GDM1 (cell line): ENCODE measurements at places on chromosomes 5 and 9.

DNA sequence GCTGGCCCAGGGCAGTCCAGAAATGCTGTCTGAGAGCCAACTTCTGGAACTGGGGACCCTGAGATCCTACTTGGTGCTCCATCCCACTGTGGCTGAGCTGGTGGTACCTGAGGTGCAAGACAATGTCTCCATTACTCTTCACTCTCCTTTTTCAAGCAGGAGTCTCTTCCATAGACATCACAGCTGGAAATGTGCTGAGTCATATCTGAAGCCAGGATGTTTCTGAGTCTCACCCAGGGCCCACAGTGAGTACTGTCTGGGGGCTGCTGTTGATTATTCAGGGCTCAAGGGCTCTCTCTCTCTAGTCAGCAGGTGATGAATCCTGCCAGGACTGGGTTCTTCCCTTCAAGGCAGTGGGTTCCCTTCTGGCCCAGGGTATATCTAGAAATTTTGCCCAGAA lies 145.2 kb upstream of the TAS2R1 start:
- no peak for DNase-seq

DNA sequence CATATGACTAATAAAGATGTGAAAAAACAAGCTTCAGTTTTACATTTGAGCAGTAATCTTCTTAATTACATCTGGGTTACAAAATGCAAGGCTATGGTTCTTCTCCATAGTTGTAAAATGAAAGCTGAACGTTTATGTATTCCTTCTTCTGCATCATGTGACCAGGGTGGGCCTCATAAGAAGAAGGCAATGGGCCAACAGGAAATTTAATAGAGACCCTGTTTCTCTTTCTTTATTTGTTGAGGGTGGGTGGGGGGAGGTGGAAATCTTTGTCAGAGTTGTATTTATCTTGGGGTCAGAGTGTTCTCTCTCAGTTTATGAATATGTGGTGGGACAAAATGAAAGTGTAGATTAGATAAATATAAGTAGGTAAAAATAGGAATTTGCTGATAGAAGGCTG lies 418.8 kb downstream of the TLE4 start:
- no peak for DNase-seq

- no peak for DNase-seq
Observed at GRCh38 chr5:149056616-149057165, 6.2 kb downstream of the SH3TC2 start.

DNA sequence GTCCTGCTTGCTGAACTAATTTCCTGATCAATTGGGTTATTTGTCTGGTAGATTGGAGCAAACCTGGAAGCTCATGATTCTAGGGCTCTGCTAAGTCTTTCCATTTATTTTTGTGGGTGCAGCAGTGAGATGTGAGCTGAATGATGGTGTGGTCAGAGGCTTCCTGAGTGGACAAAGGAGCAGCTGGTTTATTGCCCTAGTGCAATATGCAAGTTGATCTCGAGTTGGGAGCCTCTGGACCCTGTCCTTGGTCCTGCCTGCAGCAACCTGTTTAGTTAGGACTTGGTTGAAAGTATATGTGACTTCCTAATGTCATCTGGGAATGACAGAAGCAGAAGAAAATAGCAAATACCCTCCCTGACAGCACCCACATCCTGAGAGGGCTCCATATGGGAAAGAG lies 4.2 kb upstream of the UNC5A start:
- DNase-seq: no peak

GRCh38 chr9:121253821-121254501 lies 14.0 kb upstream of the GSN start:
- DNase-seq: peak; percentile 31

DNA sequence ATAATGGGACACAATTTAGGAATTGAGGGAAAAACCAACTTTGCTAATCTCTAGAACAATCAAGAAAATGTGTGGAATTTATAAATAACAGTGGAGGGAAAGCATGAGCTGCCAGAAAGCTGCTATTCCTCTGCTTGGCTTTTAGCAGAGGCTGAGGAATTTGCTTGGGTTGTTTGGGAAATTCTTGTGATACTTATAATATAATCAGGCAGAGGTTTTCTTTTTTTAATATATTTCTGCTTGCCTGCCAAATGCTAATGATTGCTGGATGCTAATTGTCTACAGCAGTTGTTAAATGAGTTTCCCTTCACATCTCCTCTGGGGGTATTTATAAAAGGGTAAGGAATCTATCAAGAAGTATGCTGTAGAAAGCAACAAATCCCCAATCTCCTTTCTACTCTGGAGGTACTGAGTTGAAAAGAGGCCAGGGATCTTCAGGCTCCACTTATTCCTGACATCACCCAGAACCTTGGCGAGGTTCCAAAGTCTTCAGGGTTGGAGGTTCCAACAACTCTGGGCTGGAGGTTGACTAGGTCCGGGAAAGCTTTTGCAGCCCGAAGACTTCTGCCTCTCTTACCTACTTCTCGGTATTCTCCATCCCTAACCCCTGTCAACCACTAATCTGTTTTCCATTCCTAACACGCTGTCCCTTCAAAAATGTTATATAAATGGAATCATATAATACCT lies 60.4 kb upstream of the TMED7 start:
- no peak for DNase-seq

- no peak for DNase-seq
Observed at GRCh38 chr5:94791829-94792228, 173.4 kb downstream of the SLF1 start.

DNA sequence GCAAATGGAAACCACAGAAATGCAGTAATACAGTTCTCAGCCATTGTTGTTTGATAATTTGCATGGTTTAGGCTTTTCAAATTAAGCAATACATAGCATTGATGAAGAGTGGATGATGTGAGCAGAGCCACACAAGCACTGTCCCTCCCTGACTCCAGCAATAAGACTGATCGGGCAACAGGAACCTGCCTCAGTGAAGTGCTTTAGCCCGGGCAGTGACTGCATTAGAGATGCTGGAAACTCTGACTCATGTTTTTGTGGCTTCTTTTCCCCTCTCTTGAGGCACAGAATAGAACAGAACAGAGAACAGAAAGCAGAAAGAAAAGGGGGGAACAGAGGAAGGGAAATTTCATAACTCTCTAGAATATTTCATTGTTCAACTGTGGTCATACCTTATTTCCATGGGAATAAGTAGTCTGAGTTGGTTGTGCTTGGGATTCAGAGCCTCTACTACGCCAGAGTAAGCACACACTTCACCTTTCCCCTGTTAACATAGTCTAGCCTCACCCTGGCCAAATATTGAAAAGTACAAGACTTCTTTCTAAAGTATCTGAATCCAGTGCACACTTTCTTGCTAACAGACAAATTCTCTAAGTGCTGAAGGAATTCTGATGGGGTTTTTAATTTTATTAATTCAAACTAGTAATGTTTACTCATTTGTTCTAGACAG lies 164.8 kb upstream of the VCAN start:
- peak; percentile 48 for DNase-seq

- DNase-seq: no peak
Observed at GRCh38 chr5:55437859-55438206, 96.9 kb downstream of the PLPP1 start.

DNA sequence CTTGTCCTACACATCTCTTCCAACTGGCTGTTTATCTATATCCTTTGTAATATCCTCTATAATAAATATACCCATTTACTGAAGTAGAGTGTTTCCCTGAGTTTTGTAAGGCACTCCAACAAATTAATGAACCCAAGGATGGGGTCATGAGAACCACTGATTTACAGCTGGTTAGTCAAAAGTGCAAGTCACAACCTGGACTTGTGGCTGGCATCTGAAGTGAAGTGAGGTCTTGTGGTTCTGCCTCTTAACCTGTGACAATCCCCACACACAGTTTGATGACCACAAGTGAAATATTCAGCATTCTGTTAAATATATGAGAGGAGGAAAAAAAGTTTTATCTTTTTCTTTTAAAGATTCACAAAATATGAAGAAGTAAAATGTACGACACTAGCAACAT lies 126.1 kb downstream of the NR2F1-AS1 start:
- DNase-seq: no peak

DNA sequence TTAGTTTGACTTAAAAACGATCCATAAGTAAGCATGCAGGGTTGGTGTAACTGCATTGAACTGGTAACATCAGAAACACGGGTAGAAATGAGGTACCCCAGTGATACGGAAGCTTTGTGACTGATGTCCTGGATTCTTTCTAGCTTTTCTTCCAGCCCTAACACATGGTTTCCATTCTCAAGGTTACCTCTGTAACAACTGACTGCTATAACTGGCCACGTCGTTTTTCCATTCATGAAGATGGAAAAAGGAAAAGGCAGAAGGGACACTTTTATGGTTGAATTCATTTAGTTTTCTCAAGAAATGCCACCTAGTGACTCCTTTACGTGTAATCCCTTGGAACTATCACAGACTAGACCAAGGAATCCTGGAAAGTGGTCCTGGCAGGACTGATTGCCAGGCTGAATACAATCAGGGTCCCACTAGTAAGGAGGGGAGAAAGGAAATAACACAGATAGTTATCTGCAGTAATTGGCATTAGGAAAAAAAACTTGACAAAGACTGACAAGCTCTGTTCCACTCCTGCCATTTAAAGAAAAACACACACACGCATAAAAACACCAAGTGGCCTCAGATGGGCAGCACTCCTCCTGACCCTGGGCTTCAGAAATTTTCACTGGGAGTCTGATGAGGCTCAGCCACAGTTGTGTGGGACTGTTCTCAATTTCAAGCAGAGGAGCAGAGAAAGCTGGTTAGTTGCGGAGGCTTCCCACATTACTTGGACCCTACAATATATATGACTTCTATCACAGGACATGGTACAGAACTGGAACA lies 77.5 kb upstream of the ZNF169 start:
- no peak for DNase-seq

DNA sequence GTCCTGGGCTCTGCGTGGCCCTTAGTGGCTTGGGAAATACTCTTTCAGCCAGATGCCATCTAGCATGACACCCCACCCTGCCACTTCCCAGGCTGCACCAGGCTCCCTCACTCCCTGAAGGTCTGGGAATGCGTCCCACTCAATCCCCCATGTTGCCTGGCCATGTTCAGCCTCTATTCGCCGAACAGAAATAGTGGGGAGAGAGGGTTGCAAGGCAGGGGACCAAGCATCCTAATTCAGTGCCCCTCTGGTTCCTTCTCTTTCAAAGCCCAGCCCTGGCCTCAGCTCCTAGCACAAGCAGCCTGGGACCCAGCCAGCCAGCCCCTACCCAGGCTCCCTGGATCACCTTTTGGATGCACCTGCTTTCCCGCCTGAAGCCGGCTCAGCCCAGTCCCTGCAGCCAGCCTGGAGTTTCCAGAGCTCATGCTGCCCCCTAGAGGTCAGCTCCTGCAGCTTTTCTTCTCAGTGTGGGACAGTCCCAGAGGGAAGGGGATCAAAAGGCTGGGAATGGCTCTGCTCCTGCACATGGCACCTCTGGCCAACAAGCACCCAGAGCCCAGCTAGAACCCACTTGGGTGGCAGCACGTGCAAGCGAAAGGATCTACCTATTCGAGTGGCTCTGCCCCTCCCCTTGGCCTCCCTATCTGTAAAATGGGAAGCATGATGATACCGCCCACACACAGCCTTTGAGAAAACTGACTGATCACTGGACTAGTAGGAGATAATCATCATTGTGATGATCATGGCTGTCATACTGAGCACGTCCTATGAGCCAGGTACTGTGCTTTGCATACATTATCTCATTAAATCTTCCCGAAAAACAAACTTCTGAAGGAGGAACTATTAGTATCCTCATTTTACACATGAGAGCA lies 48.7 kb upstream of the C5orf58 start:
- peak; percentile 18 for DNase-seq

GRCh38 chr5:142888469-142889085 lies 118.4 kb downstream of the ARHGAP26 start:
- DNase-seq: peak; percentile 18

DNA sequence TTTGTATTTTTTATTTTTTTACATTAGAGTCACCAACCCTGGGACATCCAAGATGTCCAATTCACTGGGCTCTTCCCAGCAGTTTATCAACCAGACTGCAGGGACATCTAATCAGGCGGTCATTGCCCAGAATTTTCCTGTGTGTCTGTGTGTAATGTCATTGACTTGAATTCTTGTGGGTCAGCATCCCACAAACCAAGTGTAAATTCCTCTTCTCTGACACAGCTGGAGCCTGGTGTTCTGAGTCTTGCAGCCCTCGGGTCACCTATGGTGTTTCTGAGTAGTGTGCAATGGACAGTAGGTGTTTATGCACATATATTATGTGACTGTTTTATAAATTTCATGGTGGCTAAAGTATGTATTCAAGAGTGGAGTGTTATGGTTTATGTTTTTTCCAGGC lies 815.7 kb downstream of the SEMA5A start:
- DNase-seq: no peak

DNA sequence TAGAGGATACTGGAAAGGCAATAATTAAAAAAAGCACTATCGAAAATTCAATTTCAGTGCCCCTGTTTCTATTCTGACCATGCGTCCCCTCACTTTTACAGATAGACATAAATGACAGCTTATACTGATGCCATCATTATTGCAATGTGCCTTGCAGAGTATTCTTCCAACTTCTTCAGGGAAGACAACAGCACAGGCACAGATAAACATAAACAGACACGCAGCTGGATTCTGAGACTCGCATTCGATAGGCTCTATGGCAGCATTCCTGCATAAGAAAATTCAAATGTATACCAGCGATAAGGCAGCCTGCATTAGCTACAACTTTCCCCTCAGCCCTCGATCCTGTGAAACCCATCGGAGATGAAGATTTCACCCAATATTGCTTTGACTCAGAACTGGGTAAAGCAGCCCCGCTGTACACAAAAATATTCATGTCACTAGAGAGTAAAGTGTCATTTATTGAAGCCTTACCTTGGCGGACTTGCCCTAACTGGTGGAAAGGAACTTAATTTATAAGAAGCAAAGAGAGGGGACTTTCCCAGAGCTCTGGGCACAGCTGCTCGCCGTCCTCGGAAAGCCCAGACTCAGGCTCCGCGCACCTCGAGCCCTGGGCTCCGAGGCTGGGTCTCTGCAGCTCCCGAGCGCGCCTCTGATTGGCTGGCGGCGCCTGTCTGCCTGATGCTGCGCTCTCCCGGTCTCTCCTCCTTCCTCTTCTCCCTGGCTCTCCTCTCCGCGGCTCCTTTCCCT lies at the start of gene CDH18:
CDH18 (minus strand) TSS at position 589 of the 750 bp plus-strand sequence. CDS start 149,214 bp downstream, outside the sequence.
- DNase-seq: no peak

DNA sequence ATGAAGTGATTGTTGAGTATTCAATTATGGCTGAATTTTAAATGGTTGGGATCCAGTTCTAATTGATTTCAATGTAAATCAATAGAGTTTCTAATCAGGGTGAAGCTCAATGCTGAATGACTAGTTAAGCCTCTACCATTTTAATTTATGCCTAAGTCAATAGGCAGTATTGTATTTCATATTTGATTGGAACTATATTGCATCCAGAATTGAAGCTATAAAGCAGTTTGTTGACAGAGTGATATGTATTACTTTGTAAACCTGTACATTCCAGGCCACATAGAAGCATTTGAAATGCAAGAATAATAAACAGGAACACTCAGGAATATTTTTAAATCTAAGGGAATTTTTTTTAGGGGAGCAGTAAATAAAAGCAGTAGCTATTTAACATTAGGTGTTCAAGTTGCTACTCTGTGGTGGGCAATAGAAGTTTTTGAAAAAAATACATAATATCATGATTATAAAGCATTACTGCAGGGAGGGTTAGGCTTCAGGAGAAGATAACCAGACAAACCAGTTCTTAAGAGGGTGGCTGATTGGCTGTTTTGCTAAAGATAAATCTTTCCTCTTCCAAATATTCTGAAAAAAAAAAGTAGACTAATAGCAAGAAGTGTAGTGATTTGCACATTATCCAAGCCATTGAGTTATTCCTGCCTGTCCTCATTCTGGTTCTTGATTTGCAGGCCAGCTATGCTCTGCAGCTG lies 492.0 kb upstream of the MEF2C start:
- DNase-seq: no peak
